Neural progenitor cell (in vitro differentiated cells): ENCODE measurements at places on chromosomes 4 and X. TPM values are rescaled to one million over a fixed set of nuclear protein-coding genes. Genes with fewer than 3 reads are reported as not detected.
A peak's percentile ranks its signal among the peaks of the same experiment; 100 is the strongest.

DNA sequence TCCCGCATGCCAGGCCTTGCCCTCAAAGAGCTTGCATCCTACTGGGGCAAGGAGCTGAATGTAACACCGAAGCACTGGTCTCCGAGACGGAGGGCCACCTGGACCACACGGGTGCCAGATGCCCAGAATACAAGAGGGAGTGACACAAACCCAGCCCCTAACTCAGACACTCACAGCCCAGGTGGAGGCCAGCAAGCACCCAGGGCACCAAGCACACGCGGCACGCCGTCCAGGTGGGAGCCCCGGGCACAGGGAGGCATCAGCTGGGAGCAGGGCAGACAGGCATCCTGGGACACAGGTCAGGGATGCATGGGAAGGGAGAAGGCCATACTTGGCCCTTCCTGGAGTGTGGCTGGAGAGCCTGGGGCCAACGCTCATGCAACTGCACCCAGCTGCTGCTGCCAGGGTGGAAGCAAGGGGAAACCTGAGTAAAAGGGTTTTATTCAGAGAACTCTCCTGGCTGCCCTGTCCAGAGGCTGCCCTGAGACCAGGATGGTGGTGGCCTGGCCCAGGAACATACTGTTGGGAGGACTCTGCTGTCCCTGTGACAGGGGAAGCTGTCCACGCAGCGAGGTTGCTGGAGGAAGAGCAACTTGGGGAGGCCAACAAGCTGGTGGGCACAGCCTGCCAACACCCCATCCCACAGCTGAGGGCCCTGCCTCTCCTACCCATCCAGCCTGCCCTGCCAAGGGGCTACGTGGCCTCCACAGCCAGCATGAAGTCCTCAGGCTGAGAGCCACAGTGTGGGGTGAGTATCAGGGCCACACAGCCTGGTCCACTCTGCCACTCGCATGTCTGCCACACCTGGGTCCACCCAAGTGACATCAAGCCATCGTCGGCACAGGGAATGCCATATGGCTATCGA, 22.2 kb upstream of the PPP2R2C start:
- no peaks in the 10 kb centered on the region for H3K27me3 ChIP-seq
- no peak overlapping the region for H3K4me3 ChIP-seq
- no peak for DNase-seq
- no peak overlapping the region for H3K27ac ChIP-seq
- peaks cover 6% of the 10 kb centered on the region for H3K4me1 ChIP-seq

- H3K27me3 ChIP-seq = no peaks in the 10 kb centered on the region
- DNase-seq = peak; percentile 42
- no peak overlapping the region for H3K4me3 ChIP-seq
- H3K36me3 ChIP-seq = no peaks in the 10 kb centered on the region
These were observed 55.7 kb downstream of the METTL14 start for GRCh38 chr4:118740869-118741268.

DNA sequence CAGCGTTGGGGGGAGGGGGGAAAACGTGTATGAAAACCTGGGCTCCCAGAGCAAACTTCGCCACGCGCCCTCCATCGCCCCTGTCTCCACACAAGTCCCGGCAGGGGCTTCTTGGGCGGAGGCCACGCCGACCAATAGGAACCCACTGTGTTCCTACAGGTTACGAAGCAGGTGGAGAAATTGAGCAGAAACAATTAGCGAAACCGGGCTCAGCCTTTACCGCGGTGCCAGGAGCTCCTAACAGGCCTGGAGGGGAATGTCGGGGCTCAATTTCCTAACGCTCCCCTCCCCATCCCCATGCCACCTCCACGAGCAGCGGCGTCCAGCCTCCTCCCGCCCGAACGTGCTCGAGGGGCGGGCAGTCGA, 589 bp upstream of the KIT start:
- H3K4me3 ChIP-seq = peak overlapping the region; percentile 64
- DNase-seq = peak; percentile 42
- H3K36me3 ChIP-seq = no peaks in the 10 kb centered on the region
- H3K4me1 ChIP-seq = peaks cover 16% of the 10 kb centered on the region
- peaks cover 90% of the 10 kb centered on the region for H3K27me3 ChIP-seq

DNA sequence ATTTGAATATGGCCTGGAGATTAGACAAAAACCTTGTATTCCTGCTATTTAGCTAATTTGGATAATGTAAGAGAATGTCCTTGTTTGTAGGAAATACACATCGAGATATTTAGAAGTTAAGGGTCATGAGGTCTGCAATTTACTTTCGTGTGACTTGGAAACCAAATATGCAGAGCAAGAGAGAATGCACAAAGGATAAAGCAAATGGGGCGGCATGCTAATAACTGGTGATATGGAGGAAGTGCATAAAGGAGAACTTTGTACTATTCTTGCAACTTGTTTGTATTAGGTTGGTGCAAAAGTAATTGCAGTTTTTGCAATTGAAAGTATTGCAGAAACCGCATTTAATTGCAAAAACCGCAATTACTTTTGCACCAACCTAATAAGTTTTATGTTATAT, 7.2 kb upstream of the CXCR3 start:
- no peaks in the 10 kb centered on the region for H3K4me1 ChIP-seq
- H3K27me3 ChIP-seq = no peaks in the 10 kb centered on the region
- no peaks in the 10 kb centered on the region for H3K36me3 ChIP-seq
- no peak overlapping the region for H3K4me3 ChIP-seq

DNA sequence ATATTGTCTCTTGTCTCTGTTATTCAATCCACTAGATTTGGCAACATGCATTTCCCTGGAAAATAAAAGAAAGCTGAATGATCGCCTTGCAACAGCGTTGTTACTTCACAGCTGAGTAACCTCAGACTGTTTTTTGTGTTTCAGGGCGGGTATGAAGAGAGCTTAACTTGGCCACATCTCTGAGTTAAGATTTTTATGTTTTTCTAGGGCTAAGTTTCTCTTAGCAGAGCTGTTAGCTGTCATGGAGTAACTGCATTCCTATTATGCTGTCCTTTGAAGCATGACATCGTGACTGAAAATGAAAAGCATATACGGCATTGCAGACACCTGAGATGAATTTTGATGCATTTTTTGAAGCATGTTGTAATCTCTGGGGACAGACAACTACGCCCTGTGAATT, 1798.9 kb downstream of the PCDH7 start:
- no peak overlapping the region for H3K4me3 ChIP-seq
- H3K27me3 ChIP-seq = no peaks in the 10 kb centered on the region
- no peak for DNase-seq
- no peak overlapping the region for H3K27ac ChIP-seq
- no peaks in the 10 kb centered on the region for H3K4me1 ChIP-seq

DNA sequence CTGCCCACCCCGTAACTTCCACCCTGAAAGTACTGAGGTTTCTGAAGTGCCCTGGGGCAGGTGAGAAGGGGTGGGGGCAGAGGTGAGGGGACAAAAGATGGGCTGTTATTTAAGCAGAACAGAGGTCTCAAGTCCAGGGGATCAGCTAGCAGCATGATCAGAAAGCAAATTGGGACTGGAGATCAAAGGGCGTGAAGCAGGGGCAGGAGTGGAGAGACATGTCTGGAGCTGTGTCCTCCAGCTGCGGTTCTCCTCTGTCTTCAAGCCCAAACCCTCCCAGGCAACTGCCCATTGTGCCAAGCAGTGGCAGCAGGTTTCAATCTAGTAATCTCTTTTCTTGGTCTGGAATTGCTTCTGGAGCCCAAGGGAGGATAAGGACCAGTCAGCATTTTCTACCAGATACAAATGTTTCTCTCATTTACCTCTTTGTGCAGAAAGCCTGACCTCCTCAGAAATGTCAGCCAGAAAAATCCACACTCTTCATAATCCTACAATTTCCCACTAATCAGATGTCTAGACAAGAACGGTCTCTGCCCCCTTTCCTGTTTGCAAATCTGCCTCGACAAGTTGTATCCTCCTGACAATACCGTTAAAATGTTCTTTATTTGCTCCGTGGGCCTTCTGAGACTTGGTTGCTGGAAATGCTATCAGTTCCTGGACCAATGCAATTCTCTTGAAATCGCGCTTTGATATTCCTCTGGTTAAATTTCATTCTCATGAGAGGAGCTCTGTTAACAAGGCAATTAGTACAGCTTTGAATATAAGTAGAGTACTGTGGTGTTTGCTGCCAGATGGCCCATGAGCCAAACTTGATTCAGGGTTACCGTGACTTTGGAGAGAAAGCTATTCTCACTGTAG, 23.2 kb upstream of the RASL11B start:
- no peak overlapping the region for H3K4me3 ChIP-seq
- no peak overlapping the region for H3K27ac ChIP-seq
- no peak for DNase-seq
- no peaks in the 10 kb centered on the region for H3K36me3 ChIP-seq

DNA sequence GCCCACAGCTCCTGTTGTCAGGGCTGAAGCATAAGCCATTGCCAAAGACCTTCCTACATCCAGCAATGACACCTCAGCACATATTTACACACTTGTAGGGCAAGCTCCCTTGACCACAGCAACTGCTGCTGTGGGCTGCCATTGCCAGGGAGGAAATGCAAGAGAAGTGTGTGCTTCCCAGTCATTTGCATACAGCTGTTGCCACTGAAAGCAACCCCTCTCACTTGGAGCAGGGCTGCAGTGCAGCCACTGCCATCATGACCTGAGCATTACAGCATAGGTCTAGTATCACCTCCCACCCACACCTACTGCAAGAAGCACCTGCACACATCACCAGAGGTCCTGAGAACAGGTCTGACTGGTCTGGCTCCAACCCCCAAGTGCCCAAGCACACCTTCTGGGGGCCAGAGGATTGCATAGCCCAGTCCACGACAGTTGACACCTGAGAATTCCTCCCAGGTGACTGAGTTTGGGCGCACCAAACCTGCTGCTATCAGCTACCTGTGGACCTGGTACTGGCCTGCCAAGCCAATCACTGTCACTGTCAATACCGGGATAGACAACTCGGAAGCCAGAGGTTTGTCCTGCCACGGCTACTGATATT, 636.5 kb upstream of the SLIT2 start:
- no peak overlapping the region for H3K27ac ChIP-seq
- H3K27me3 ChIP-seq = no peaks in the 10 kb centered on the region
- H3K36me3 ChIP-seq = no peaks in the 10 kb centered on the region
- no peaks in the 10 kb centered on the region for H3K4me1 ChIP-seq

Gene LRIT3
- 0.09 and 0.15 TPM in 2 replicates for total RNA-seq

Gene SATL1
- total RNA-seq = 0.09 TPM in 1 of 2 replicates, not detected in the other

Gene XG
- not detected in 2 replicates for total RNA-seq

Gene IL1RAPL1
- total RNA-seq = 10.7 and 13.4 TPM in 2 replicates

Gene SMPX
- not detected in 2 replicates for total RNA-seq

Gene UGT2A1
- not detected in 2 replicates for total RNA-seq

Gene GTPBP6
- total RNA-seq = 16.6 and 52.6 TPM in 2 replicates
